ENCODE measurements at places on chromosomes 7 and 10. TPM values are rescaled to one million over a fixed set of nuclear protein-coding genes. Genes with fewer than 3 reads are reported as not detected.

The ASIC3 gene
- total RNA-seq: 2.9 TPM

The RARRES2 gene
- total RNA-seq: 14.3 TPM

The HTRA1 gene
- 23.2 TPM for total RNA-seq

GRCh38 chr10:3961082-3961481 is 176.1 kb upstream of the KLF6 start:
- H3K4me3 ChIP-seq: no peak overlapping the region
- no peaks in the 10 kb centered on the region for H3K36me3 ChIP-seq

- no peak for DNase-seq
- no peak overlapping the region for H3K27ac ChIP-seq
- no peaks in the 10 kb centered on the region for H3K36me3 ChIP-seq
- H3K27me3 ChIP-seq: no peaks in the 10 kb centered on the region
- H3K4me1 ChIP-seq: no peaks in the 10 kb centered on the region
These were observed 680.6 kb upstream of the MBL2 start for GRCh38 chr10:53453196-53453595.

GRCh38 chr7:105934572-105935185 is 28.4 kb upstream of the CDHR3 start:
- no peak for DNase-seq
- no peaks in the 10 kb centered on the region for H3K27me3 ChIP-seq
- no peaks in the 10 kb centered on the region for H3K4me1 ChIP-seq

The CPA2 gene
- not detected for total RNA-seq

The TRPV5 gene
- total RNA-seq: not detected

The GARIN1A gene
- 1.2 TPM for total RNA-seq

DNA sequence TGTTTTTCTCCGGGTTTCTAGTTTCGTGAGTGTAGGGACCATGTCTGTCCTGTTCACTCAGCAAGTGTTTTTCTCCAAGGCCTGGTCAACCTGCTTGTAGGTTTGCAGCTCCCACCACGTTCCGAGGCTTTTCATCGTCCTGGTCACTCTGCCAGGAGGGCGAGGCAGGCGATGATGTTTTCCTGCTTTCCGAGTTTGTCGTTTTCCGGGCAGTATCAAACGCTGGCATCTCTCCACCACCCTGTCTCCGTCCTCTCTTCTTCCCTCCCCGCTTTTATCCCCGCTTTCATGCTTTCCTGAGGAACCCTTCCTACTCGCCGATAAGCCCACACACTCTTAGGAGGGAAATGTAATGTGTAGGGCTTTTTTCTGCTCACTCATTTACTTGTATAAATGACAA is 11.2 kb downstream of the IQCE start:
- H3K27ac ChIP-seq: no peak overlapping the region
- H3K4me1 ChIP-seq: peaks cover 8% of the 10 kb centered on the region
- H3K27me3 ChIP-seq: no peaks in the 10 kb centered on the region
- no peak overlapping the region for H3K4me3 ChIP-seq
- no peak for DNase-seq
- peaks cover 5% of the 10 kb centered on the region for H3K36me3 ChIP-seq

DNA sequence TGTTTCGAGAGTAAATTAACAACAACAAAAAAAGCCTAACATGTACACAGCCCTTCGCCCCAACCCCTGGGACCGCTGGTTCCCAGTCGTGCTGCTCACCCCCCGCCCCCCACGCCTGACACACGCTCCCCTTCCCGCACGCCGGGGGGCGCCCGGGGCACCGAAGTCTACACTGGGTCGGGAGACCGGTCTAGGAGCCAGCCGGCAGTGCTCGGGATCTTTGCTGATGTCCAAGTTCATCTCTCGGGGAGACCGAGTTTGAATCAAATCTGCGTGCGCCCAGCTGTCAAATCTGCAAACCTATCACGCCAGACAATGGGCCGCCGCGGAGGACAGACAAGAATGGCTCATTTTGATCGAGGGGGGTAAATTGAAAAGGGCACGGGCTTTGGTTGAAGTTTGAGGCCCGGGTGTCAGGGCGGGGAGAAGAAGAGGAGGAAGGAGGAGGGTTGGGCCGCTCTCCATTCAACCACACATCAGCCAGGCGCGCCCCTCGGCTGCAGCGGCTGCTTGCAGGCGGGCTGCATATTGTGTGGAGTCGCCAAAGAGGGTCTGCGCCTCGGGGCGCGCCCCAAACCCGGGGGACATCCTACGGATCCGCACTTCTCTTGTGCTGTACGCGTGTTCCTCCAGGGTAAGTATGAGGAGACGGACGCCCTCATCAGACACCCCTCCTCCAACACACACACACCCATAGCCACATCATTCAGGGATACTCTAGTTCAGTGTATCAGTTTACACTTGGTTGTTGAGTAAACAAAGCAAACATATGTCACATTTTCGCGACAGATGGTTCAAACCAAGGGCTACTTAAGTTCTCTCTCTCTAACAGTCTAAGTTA is 1.3 kb upstream of the GFRA1 start:
- H3K4me1 ChIP-seq: peaks cover 21% of the 10 kb centered on the region
- peak overlapping the region; percentile 57 for H3K4me3 ChIP-seq
- no peak overlapping the region for H3K27ac ChIP-seq
- peaks cover 22% of the 10 kb centered on the region for H3K27me3 ChIP-seq

The CTAGE8 gene
- not detected for total RNA-seq

DNA sequence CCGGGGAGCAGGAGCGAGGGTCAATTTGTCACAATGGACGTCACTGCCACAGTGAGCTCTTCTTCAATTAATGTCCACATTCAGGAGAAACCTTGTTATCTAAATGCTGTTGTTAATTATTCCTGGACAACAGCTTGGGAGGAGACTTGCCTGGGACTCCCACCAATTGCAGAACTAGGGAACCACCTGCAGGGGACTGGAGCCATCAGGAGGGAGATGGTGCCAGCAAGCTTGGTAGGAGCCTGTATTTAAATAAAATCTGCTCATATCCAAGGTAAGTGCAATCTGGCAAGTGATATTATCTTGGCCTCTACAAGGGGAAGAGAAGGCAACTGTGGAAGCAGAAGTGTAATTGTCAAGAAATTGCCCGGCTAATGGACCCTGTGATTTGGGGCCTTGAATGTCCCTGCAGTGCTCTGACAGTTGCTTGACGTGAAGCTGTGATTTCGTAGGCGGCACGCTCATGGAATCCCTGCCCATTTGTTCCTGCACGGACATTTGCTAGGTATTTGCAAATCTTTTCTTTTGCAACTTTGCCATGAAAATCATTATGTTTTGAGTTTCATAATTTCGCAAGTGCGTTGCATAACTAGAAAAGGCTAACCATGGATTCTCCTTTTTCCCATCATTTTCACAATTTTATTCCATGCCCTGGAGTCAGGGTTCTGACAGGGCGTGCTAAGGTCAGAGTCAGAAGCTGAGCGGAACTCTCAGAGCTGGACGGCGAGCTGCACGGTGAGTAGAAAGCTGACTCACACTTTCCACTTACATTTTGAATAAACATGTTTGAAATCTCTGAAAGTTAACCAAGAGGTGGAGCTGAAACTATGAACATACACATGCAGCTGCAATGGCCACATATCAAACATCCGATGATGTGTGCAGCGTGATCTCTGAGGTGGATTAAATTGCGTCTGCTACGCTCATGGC is 84.9 kb upstream of the TCERG1L start:
- H3K4me3 ChIP-seq: no peak overlapping the region
- H3K36me3 ChIP-seq: no peaks in the 10 kb centered on the region
- H3K27ac ChIP-seq: no peak overlapping the region
- no peaks in the 10 kb centered on the region for H3K4me1 ChIP-seq
- no peaks in the 10 kb centered on the region for H3K27me3 ChIP-seq

Measured in gastrocnemius medialis (tissue), 4 donors.